ENCODE measurements at places on chromosomes 3 and 15. TPM values are rescaled to one million over a fixed set of nuclear protein-coding genes. Genes with fewer than 3 reads are reported as not detected.

DNA sequence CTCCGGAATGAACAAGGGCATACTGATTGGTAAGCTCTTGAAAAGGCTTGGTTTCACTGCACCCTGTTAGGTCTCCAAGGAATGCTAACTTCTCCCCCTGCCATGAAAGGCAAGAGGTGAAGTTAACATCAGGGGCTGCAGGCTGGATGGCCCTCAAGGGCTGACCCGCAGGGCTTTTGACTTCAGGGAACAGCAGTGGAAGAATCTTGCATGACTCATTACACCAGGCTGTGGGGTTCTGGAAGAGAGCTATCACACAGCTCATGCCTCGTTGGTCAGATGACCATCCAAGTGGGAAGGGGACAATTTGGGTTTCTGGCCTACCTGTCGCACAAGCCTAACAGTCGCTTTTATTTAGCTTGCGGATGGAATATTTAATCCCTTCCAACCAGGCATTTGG lies 23.6 kb upstream of the ATG7 start:
- H3K4me3 ChIP-seq = no peak overlapping the region
- no peak overlapping the region for H3K27ac ChIP-seq
- no peaks in the 10 kb centered on the region for H3K36me3 ChIP-seq

DNA sequence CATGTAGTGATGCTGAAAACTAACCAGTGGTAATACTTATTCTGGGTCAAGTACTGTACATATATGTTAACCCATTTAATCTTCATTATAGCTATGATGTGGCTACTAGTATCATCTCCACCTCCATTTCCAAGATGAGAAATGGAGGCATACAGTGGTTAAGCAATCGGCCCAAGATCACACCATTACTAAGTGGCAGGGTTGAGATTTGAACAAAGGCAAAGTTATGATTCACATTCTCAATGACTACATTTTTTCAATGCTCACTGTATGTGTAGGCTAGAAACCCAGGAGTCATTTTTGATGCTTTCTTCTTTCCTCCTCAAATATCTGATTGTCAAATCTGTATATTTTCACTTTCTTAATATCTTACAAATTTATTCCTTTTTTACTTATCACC lies 30.2 kb downstream of the ABI3BP start:
- no peak overlapping the region for H3K4me3 ChIP-seq
- H3K4me1 ChIP-seq = no peaks in the 10 kb centered on the region
- no peaks in the 10 kb centered on the region for H3K27me3 ChIP-seq
- H3K27ac ChIP-seq = no peak overlapping the region
- DNase-seq = no peak

GRCh38 chr3:8899876-8900460 lies 63.3 kb downstream of the RAD18 start:
- DNase-seq = no peak
- H3K27me3 ChIP-seq = no peaks in the 10 kb centered on the region
- H3K27ac ChIP-seq = no peak overlapping the region
- H3K36me3 ChIP-seq = no peaks in the 10 kb centered on the region

Gene IL17RB
- total RNA-seq = 1.8 TPM

Gene PSTPIP1
- 3.7 TPM for total RNA-seq

DNA sequence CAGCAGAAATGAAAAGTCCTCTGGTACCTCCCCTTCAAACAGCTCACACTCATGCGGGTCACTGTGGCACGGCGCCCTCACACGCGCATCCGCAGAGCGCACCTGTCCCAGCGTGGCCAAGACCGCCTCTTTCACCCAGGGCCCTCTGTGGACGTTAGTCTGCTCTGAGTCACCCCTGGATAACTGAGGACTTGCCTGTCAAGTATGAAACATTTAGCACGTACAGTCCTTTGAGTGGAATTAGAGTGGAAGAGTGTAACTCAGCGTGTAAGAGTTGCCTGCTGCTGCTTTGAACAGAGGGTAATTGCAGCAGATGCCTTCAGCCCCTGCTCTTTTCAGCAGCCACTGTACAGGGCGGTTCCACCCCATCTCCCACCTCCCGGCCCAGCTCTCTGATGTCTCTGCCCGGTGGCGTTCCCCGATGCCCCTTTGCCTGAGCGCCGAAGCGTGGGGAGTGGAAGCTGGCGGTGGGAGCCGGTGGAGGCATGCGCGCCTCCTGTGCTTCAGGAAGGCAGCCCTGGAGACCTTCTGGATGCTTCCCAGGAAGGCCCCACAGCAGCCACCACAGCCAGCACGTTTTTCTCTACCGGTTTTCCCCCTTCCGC lies 23.0 kb downstream of the CPN2 start:
- no peaks in the 10 kb centered on the region for H3K27me3 ChIP-seq
- no peak overlapping the region for H3K4me3 ChIP-seq
- H3K4me1 ChIP-seq = peaks cover 8% of the 10 kb centered on the region
- no peak overlapping the region for H3K27ac ChIP-seq

- H3K36me3 ChIP-seq = no peaks in the 10 kb centered on the region
- H3K4me3 ChIP-seq = no peak overlapping the region
- H3K27me3 ChIP-seq = no peaks in the 10 kb centered on the region
- DNase-seq = no peak
Measured at GRCh38 chr3:193046371-193046770, 128.7 kb upstream of the MB21D2 start.

Gene SLC22A14
- total RNA-seq = not detected

Gene OSBPL10
- 19.1 TPM for total RNA-seq

- no peak overlapping the region for H3K27ac ChIP-seq
- no peaks in the 10 kb centered on the region for H3K36me3 ChIP-seq
- H3K27me3 ChIP-seq = no peaks in the 10 kb centered on the region
- H3K4me1 ChIP-seq = no peaks in the 10 kb centered on the region
Measured at GRCh38 chr15:45253330-45253729, 1.3 kb downstream of the SLC28A2 start.

Gene SYNPR
- total RNA-seq = not detected

Gene PPARG
- total RNA-seq = 31.3 TPM

Gene TRPM1
- not detected for total RNA-seq

Gene IQCF5
- total RNA-seq = not detected

- DNase-seq = no peak
- no peaks in the 10 kb centered on the region for H3K36me3 ChIP-seq
- no peak overlapping the region for H3K4me3 ChIP-seq
- H3K27me3 ChIP-seq = no peaks in the 10 kb centered on the region
Measured at GRCh38 chr3:15711281-15711680, 86.5 kb downstream of the ANKRD28 start.

Gene PIGX
- total RNA-seq = 17.8 TPM
